ENCODE measurements at places on chromosomes 1 and 21.
A peak's percentile ranks its signal among the peaks of the same experiment; 100 is the strongest.

- peak; percentile 24 for DNase-seq
Observed at GRCh38 chr1:91404151-91405012, at the start of gene HFM1. Gene HFM1, minus strand, starts transcription at chr1:91404837. Its CDS starts 3,755 bp downstream, at chr1:91401082.

GRCh38 chr1:18819986-18820790, 39.3 kb downstream of the TAS1R2 start:
- no peak for DNase-seq

GRCh38 chr1:52976183-52977035, 49.3 kb downstream of the SCP2 start:
- no peak for DNase-seq

GRCh38 chr21:37032293-37032692, 25.8 kb downstream of the RIPPLY3 start:
- DNase-seq, result no peak

DNA sequence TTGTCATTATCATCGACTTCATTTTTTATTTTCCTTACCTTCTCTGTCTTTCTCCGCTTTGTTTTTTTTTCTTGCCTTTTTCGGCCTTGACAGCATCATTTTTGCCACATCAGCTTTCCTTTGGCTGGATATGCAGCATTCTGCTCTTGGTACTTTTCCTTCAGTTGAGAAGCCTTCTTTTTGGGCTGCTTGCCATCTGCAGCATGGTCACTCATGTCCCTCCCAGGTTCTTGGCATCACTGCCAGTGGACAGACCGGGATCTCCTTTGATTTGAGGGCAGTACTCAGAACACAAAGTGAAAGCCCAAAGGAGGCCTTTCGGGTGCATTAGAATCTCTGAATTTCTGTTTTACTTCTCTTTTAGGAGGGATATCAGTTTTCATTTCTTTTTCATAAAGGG, 3.7 kb upstream of the PARP1 start:
- DNase-seq, result no peak

DNA sequence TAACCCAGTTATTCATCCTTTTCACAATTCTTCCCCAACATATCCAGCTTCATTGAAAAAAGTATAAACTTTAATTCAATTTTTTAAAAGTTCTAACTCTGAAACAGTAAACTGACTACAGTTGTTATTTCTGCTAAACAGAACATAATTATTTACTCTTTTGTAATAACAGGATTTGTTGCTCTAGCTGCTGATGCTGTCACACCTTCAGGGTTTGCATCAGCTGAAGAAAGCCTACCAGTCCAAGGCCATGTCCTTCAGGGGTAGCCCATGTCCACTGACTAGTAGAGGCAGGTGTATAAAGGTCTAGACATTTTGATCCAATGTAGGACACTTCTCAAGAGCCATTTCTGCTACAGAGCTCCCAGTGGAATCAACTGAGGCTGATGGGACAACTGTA, 107.7 kb downstream of the CDC42BPA start:
- no peak for DNase-seq

DNA sequence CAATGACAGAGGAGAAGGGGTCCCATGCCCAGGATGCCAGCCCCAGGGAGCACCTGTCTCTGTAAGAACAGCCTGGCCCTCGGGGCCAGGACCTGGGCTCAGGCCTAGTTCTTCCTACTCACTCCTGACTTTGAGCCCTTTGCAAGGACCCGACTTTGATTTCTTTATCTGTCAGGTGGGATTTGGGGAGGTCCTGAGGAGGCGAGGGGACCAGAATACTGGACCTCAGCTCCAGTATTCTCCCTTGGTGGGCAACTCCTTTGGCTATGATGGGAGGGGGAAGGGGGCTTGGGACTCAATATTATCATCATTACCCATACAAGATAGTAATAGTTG, 18.1 kb downstream of the KCNQ4 start:
- no peak for DNase-seq
